ENCODE measurements at places on chromosomes 3 and 15.

GRCh38 chr3:196378146-196378841 is 40.1 kb upstream of the TM4SF19 start:
- no peak for DNase-seq

- DNase-seq: no peak
These were observed 130.3 kb downstream of the DTWD1 start for GRCh38 chr15:49751191-49751590.

- no peak for DNase-seq
These were observed 20.4 kb downstream of the NSUN3 start for GRCh38 chr3:94083261-94083660.

- no peak for DNase-seq
These were observed 81.4 kb downstream of the SERPINI1 start for GRCh38 chr3:167816953-167817352.

GRCh38 chr3:40782111-40782721 is 257.5 kb downstream of the ZNF621 start:
- no peak for DNase-seq

GRCh38 chr3:67653425-67654098 is 850 bp downstream of the SUCLG2 start:
- no peak for DNase-seq

GRCh38 chr3:124397088-124397487 is 333.2 kb upstream of the UMPS start:
- no peak for DNase-seq

- DNase-seq: no peak
These were observed 93.3 kb downstream of the CLASP2 start for GRCh38 chr3:33624756-33625155.

- DNase-seq: no peak
These were observed 63.2 kb downstream of the AKAP13 start for GRCh38 chr15:85443593-85444087.

GRCh38 chr3:8052659-8053058 is 449.0 kb upstream of the LMCD1 start:
- DNase-seq: no peak

DNA sequence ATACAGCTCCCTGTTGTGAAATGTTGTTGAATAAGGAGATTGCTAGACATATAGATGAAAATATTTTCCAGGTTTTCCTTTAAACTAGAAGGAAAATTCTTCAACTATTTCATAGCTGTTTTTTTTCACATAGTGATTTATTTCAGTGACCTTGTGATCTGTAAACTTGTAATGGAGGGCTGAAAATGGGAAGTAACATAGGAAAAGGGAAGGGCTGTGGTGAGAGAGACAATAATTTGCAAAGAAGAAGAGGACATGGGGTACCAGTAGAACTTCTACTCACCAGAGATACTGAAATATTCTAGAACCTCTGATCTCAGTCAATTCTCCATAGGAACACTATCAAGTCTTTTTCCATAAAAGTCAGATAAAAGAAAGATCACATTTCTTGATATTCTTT is 60.4 kb downstream of the PLS1 start:
- no peak for DNase-seq

DNA sequence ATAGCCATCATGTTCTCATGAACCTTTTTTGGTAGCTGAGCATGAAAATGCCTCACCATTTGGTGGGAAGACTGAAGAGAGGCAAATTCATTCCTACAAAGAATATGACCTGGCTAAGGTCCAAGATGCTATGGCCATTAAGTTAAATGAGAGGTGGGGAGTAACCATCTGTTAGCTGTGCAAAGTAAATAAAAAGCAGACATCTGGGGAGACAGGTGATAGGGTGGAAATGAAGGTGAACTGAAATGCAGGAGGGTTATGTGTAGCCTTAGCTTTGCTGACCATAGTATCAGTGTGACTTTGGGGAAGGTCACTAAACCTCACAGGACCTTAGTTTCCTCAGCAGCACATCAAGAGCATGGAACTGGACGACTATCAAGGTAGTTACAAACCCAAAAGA is 111.0 kb upstream of the STRIT1 start:
- no peak for DNase-seq

DNA sequence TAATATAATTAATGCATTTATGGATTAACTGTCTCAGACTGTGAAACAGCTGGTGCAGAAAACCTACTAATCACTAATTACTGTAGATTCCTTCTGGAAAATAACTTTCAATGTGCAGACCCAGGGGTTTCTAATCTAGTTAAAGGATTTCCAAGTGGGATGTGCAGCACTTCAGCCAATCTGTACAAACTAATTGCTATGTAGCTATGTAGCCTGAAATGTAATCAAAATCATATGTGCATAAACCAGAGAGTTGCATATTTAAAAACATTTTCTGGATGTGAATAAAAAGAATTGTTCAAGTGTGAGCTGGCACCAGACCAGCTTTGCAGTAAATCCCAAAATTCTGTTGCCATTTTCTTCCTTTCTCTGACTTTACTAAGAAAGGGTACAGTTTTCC is 127.5 kb upstream of the CD96 start:
- DNase-seq: no peak

DNA sequence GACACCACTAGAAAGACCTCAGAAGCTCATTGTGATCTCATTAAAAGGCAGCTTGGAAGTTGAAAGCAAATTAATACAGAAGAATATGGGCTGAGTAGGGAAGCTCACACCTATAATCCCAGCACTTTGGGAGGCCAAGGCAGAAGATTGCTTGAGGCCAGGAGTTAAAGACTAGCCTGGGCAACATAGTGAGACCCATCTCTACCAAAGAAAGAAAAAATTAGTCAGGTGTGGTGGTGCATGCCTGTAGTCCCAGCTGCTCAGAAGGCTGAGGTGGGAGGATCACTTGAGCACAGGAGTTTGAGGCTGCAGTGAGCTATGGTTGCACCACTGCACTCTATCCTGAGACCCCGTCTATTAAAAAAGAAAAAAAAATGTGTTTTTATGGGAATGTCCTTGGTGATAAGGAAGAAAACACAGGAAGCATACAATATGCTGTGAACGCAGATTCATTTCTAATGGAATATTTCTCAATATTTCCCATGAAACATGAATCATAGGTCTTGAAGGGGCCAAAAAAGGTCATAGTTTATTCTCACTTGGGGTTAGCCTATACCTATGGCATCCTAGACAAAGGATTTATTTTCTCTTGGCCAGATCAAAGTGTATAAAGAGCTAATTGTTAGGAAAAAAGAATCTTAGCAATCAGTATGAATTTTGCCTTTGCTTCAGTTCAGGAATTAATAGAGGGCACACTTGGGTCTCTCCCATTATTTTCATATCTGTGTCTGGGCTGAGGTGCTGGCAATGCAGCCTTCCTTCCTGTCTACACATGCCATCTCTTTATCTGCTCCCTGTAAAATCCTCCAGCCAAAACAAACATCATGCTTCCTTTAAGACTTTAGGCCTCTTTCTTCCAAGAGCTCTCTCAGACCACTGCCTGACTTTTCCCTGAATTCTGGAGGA is 98.2 kb downstream of the FNDC3B start:
- DNase-seq: no peak

- no peak for DNase-seq
These were observed 9.7 kb upstream of the DCLK3 start for GRCh38 chr3:36774052-36774451.

DNA sequence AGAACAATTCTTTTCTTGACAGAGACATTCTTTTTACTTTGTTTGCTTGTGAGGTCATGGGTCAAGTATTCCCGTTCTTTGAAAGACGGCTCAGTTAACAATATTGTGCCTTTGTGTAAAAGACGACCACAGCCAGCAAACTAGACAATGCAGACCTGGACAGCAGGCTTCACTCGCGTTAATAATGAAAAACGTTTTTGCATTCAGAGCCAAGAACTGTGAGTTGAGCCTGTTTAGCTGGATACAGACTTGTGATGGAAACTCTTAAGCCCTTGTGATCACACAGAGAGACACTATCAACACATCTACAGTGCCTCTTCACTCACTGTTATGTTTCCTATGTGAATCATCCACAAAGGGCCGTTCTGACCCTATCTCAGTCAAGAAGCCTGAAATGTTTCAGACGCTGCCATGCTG is 37.3 kb upstream of the CMTM7 start:
- DNase-seq: no peak

- no peak for DNase-seq
These were observed 24.6 kb downstream of the ALDH1L1 start for GRCh38 chr3:126155819-126156218.

GRCh38 chr3:178189854-178190253 is 346.4 kb upstream of the KCNMB2 start:
- no peak for DNase-seq

DNA sequence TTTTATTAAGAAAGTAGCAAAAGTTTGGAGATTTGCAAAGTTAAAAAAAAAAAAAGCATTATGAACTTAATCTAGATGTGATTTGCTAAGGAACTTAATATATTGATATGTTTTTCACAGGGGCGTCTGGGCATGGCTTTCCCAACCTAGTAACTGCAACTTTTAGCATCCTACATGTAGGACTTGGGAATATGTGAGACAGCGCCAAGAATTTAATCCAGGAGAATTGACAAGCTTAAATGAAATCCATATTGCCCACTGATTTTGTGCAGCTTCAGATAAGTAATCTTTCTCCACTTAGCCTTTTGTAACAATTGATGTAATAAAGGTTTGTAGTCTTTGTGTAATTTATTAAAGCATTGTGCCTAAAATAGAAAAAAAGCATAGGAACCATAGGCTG is 982 bp upstream of the GABPB1 start:
- DNase-seq: no peak

GRCh38 chr3:168073842-168074605 is 21.7 kb downstream of the GOLIM4 start:
- DNase-seq: no peak

GRCh38 chr3:143884861-143885260 is 36.6 kb upstream of the SLC9A9 start:
- DNase-seq: no peak

DNA sequence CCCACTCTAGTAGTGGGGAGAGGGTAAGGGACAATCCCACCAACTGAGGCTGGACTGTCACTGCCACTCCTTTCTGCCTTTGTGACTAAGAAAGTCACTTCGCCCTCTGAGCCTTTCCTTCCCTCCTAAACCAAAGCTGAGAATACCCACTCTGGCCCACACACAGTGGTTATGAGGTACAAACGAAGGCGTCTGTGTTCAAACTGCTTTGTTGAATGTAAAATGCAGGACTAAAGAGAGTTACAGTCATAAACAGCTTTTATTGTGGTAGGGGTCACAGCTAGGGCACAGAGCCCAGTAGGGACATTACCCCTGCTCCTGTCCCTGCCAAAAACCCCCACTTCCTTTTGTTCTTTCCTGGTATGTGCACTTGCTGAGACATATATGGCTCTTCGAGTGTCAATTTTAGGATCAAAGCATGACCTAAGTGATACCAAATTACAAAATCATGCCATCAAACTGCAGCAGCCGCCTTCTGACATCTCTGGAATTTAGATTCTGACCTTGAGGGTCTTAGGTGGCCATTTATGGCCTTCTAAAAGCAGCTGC is 45.1 kb downstream of the CTDSPL start:
- DNase-seq: no peak

GRCh38 chr15:97683831-97684230 is 276.7 kb upstream of the ARRDC4 start:
- no peak for DNase-seq

DNA sequence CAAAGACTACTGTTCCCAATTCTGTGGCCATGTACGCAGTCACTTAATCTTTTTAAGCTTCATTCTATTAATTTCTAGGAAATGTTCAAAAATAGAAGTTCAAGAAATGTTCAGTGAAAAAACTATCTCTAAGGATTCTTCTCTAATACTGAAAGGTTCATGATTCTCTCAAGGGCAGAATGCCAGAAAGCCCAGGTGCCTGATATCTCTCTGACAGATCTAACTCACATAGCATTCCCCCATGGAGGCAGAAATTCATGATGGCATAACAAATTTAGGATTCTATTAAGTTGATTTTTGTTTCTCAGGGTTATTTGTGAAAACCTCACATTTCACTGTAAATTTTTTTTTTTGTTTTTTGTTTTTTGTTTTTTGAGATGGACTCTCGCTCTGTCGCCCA is 17.5 kb downstream of the CHRM5 start:
- no peak for DNase-seq

DNA sequence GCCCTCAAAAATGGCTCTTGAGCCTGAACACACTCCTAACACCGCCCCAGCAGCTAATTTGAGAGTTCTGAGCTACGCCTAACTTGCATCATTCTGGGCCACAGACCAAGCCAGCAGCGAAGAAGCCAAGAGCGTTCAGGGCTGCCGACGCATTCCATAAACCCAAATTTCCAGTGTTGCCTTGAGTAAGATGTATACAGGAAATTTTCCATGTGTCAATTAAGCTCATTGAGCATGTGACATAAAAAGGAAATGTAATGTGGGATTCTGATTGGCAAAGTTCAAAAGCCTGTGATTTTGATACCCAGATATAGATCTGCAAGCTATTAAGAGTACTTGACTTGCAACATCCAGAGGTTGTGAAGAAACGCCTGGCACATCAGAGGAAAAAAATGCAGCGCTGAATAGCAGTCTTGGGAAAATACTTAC is 148.6 kb upstream of the NR2F2 start:
- no peak for DNase-seq

DNA sequence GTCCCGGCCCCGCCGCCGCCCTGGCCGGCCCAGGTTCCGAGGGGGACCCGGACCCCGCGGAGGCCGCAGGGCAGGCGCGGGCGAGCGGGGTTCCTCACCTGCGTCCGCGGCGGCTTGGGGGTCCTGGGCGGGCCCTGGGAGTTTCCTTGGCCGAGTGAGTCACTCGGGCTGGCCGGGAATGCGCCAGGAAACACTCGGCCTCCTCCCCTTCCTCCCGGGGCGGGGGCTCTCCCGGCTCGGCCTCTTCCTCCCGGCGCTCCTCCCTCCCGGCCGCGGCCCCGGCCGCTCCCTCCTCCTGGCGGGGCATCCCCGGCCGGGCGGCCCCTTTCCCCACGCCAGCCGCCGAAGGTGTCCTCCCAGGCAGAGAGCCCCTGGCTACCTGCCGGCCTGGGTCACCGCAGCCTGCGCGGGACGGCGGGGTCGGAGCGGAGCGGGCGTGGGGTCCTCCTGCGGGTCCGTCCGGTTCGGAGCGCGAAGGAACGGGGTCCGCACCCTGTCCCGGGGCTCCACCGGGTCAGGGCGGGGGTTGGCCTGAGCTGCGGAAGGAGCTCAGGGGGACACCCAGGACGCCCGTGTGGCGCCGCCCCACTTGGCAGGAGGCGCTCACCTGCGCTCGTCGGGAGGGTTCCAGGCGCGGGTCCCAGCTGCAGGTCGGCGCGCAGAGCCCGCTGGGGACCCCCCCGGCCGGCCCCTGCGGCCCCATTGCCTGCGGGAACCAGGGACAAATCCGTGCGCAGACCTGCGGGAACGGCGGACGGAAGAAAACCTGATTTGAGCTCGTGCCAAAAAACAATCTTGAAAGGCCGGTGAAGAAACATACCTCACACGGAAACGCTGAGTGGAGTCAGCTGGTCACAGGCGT is at the start of gene CYFIP1:
Gene CYFIP1, minus strand, starts transcription at position 180 of the 862 bp plus-strand sequence. CDS start 33,083 bp downstream, outside the sequence.
- no peak for DNase-seq

Measured in stimulated activated CD8-positive, alpha-beta memory T cell treated with anti-CD3 and anti-CD28 coated beads, Interleukin-2, amount 100 ng/mL, for 1 hour (primary cell).